ENCODE measurements at places on chromosomes 2 and 18. TPM values are rescaled to one million over a fixed set of nuclear protein-coding genes. Genes with fewer than 3 reads are reported as not detected.

TEKT4 gene
- not detected for total RNA-seq

DNA sequence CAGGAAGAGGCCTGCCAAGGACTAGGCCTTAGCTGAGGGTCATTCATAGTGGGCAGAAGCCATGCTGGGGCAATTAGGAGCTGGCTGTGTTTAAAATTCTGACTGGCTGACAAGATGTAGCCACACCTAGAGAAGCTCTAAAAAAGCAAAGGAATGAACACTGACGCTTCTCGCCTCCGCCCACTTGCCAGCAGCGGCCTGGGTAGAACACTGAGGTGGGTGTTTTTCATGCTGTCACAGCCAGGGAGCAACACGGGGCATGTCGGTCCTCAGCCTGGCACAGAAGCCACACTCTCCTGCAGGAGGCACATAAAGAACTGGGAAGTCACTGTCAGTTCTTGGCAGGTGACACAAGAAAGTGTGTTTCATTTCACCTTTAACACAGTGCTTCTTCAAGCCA lies 10.4 kb downstream of the CHST10 start:
- no peak overlapping the region for H3K27ac ChIP-seq
- H3K4me1 ChIP-seq, result no peaks in the 10 kb centered on the region
- DNase-seq, result no peak
- peaks cover 52% of the 10 kb centered on the region for H3K36me3 ChIP-seq
- no peak overlapping the region for H3K4me3 ChIP-seq
- no peaks in the 10 kb centered on the region for H3K27me3 ChIP-seq

GRCh38 chr18:78727057-78727739 lies 252.4 kb upstream of the SALL3 start:
- H3K4me1 ChIP-seq, result no peaks in the 10 kb centered on the region
- H3K4me3 ChIP-seq, result no peak overlapping the region
- no peak for DNase-seq
- H3K36me3 ChIP-seq, result no peaks in the 10 kb centered on the region

DNA sequence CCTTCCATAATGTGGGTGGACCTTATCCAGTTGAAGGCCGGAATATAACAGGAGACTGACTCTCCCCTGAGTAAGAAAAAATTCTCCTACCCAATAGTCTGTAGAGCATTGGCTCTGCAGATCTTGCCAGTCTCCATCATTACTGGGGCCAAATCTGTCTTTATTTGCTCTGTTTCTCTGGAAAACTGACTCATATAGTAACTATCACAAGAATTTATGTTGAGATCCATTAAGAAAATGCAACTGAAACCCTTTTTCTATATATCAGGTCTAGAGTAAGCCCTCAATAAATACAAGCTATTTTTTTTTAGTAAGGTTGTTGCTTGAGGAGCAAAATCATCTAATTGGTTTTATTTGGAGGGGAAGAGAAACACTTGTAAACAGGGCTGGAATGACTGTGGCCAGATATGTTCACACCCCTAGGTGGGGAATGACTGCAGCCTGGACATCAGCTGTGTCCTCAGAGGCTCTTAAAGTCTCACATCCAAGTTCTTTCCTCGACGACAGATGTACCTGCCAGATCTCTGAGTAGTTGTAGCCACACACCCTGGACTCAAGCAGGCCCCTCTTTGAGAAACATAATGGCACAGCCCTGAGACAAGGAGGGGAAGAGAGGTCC lies 339.7 kb downstream of the TNS1 start:
- H3K27ac ChIP-seq, result no peak overlapping the region
- no peaks in the 10 kb centered on the region for H3K27me3 ChIP-seq
- H3K4me3 ChIP-seq, result no peak overlapping the region
- no peaks in the 10 kb centered on the region for H3K4me1 ChIP-seq

PAIP2B gene
- total RNA-seq, result 5.2 TPM

MYL12A gene
- total RNA-seq, result 249 TPM

- H3K27ac ChIP-seq, result no peak overlapping the region
- H3K27me3 ChIP-seq, result no peaks in the 10 kb centered on the region
- H3K4me1 ChIP-seq, result no peaks in the 10 kb centered on the region
- no peaks in the 10 kb centered on the region for H3K36me3 ChIP-seq
Observed at GRCh38 chr18:59927246-59927825, 27.5 kb downstream of the PMAIP1 start.

All from stomach (tissue), 19 donors.